ENCODE measurements at places on chromosomes 11 and 22.

GRCh38 chr11:45028911-45029682, 78.4 kb upstream of the TP53I11 start:
- no peak for DNase-seq

GRCh38 chr11:5524756-5525155, 8.3 kb upstream of the UBQLNL start:
- DNase-seq = no peak

DNA sequence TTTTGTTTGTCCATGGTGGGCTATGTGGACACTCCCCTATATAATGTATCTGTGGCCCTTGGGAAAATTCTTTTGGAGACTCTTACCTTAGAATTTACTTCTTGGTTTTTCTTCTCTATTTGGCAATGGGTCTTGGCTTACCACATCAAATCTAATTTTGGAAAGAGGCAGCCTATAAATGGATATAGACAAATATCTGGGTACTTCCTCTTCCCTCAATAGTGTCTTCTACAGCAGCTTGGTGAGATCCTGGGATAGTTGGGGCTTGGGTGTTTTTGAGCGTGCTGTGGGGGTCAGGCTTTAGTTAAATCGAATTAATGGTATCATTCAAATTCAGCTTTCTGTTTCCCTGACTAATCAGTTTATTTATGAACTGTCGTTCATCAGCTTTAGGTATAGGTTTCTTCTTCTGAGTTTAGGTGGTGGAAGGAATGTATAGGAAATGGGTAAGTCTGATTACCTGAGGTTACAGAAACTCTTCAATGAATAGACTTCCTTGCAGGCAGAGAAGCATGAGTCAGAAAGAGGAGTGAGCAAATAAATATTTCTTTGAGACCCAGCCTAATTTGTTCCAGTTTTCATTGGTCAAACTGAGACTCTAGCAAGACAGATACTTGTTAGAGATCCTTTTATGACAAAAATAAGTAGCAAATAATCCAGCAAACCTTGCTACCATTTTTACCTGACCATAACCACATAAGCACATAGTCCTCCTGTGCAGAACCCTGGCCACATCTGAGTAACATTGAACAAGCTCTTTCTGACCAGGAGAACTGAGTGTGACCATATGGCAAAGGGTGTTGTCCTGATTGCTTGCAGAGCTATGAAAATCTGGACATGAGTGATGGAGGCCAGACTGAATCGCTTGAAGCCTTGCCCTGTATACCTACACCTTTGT, 68.6 kb upstream of the SORL1-AS1 start:
- no peak for DNase-seq

DNA sequence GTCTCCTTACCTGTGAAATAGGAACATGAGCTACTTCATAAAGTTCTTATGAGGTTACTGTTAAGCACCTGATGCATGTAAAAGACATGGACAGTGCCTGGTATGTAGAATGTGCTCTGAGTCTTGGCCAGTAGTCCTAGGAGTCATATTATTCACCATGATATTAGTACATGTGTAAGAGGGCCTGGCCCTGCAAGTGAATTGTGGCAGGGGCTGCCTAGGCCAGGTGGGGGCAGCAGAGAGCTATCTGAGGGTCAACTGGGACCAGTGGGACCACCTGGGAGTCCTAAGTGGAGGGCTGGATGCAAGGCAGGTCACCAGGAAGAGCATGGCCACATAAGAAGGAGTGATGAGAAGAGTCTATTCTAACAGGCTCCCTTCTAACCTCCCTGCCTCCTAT, 529.5 kb downstream of the SOX6 start:
- DNase-seq = no peak

DNA sequence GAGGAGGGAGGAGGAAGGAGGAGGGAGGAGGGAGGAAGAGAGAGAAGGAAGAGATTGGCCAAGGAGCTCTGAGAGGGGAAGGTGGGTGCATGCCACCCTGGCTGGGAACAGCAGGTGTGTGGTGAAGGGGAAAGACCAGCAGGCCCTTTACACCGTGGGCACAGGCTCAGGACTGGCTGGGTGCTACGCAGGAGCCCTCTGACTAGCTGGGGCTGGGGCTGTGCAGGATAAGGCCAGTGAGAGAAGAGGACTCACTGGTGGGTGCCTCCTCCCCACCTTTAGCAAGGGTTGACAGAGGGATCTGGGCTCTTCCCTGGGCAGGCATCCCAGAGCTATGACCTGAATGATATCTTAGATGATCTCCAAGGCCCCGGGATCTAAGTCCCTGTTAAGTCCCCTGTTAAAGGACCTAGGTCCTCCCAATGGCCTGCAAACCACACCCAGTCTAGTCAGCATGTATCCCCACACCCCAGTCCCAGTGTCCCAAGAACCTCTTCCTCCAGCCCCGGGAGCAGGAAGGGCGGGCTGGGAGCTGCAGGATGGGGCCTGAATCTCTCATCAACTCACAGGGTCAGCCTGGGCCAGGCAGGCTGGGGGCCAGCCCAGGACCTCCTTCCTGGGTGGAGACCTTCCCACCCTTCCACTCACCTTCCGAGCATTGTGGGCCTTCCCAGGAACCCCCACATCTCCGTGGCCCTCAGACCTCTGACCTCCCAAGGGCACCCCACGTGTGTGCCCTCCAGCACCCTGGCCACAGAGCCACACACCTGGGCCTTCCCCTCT, 55.4 kb downstream of the CDKN1C start:
- no peak for DNase-seq

DNA sequence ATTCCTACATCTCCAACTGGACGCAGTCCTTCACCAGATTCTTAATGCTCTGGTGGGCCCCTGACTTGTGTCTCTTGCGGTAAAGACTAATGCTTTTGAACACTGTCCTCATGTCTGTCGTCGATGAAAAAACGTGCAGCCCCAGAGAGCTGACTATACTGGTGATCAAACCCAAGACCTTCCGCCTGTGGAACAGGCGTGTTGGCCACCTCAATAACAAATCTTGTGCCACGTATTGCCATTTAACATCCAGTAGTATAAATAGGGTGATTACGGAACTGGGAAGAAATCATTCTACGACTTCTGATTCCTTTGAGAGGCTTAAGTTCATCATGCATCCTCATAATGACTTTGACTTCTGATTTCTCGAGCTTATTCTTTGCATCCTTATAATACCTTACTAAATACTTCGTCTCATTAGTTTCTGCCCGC, 45.6 kb downstream of the OR4D9 start:
- peak; percentile 16 for DNase-seq

DNA sequence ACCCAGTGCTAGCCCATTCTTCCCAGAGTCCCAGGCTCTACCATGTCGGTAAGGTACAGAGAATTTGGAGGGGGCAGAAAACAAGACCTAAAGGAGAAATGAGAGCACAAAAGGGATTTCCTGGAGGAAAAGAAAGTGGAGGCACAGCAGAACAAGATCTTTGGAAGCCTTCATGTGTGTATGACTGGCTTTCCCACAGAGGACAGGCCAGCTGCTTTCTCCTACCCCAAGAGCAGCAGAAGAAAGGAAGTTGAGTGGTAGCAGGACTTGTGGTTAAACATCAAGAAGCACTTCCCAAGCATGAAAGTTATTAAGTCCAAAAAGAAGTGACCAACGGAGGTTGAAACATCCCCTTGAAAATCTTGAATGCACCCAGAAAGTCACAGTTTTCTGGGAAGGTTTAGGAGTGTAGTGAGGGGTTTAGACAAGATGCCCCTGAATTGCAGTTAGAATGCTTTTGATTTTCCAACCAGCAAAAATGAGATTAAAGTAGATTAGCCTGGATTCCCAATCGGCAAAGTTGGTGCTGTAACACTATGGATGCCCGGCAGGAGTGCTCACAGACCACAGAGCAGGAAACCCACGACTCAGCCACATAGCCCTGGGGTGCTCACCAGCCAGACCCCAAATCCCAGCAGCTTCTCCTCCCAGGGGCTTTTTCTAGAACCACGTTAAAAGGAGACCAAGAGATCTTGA, 608 bp downstream of the TMPRSS13 start:
- no peak for DNase-seq

GRCh38 chr11:27557226-27557625, 50.7 kb upstream of the LIN7C start:
- no peak for DNase-seq

DNA sequence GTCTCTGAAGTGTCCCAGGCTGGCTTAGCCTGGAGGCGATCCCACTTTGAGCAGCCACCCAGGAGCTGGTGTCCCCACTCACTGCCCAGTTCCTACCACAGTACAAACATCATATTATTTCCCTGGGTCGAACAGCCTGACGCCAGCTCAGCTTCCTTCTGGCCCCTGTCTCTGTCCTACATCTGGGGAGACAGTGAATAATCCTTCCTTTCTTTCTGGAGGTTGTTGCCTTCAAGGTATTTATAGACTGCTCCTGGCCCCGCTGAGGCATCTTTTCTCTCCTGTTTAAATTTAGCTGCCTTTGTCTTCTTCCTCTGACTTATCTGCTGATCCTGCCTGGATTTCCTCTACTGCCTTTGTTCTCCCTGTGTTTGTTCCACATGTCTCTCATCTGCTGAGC, 56.8 kb upstream of the LRRC55 start:
- DNase-seq = no peak
